ENCODE measurements at places on chromosomes 2 and 18.

DNA sequence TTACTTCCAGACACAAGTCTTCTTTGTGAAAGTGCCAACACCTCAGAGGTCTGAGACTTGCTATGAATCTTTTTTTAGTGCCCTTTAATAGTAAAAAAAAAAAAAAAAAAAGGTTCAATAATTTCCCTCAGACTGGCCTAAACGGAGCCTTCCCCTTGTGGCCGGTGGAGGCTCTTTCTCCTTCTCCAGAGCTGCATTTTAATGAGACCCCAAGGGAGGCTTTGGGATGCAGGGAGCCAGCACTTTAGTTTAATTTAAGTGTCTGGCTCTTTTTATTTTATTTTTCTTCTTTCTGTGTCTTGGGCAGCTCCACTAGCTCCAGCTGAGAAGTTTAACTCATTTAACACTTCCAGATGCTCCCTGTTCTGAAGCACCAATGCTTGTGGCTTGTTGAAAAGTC is 67.8 kb upstream of the MAPK4 start:
- DNase-seq, result no peak

- DNase-seq, result no peak
Measured at GRCh38 chr2:149160701-149161217, 122.3 kb downstream of the LYPD6B start.

DNA sequence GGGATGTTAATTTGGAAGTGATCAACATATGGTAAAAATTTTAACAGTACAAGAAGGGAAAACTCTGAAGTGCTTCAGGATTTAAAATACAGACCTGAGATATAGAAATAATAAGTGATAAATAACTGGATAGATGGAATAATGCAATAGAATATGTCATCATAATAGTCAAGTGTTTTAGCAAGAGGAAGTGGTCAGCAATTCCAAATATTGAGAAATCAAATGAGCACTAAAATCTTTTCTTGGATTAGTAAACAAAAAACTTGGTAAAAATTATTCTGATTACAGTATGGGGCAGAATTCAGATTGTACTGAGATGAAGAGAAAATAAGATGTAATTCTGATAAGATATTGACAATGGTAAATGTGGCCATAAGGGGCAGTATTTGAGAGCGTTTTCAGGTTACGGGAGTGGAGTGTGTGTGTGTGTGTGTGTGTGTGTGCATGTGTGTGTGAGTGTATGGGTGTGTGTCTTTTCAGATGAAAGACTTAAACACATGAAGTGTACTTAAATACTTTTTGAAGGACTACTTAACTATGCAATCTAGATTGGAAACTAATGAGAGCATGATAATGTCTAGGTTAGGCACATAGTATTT is 217.9 kb upstream of the ITGA4 start:
- DNase-seq, result no peak

DNA sequence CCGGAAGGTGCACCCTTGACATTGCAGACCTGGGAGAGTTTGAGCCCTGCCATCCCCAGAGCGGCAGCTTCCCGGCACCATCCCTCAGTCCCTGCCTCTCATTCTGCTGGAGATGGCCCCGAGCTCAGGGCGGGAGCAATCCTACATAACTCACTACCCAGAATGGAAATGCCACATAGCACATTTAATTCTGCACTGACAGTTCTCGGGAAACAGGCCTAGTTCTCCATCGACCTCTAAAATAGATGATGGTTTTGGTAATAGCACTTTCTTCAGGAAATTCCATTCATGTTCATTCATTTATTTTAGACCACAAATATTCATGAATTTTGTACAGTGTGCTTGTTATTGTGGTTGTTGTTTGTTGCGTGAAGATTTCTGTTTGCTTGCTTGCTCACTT is 92.9 kb upstream of the SLC14A2 start:
- DNase-seq, result no peak

DNA sequence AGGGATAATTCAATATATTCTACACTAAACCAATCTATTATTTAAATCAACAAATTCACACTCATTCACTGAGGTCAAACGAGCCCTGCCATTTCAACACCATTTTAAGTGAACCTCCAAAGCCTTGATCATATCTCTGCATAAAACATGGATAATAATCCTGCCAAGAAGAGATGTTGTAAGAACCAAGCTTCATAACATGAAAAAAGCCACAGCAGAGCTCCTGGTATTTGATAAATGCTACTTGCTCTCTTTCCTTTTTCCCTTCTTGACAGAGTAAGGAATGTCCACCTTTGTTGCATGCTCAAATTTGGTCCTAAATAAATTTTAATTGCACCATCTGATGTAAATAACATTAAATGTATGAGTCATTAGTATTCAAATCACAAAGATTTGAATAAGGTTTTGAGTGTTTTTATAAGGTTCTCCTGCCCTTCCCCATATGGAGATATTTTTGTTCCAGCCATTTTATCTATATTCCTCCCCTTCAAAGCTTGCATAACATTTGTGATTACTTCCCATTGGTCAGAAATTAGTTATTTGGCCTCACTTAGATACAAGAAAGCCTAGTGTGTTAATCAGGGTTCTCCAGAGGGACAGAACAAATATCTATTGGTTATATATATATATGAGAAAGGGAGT is 318.8 kb downstream of the RND3 start:
- DNase-seq, result no peak

DNA sequence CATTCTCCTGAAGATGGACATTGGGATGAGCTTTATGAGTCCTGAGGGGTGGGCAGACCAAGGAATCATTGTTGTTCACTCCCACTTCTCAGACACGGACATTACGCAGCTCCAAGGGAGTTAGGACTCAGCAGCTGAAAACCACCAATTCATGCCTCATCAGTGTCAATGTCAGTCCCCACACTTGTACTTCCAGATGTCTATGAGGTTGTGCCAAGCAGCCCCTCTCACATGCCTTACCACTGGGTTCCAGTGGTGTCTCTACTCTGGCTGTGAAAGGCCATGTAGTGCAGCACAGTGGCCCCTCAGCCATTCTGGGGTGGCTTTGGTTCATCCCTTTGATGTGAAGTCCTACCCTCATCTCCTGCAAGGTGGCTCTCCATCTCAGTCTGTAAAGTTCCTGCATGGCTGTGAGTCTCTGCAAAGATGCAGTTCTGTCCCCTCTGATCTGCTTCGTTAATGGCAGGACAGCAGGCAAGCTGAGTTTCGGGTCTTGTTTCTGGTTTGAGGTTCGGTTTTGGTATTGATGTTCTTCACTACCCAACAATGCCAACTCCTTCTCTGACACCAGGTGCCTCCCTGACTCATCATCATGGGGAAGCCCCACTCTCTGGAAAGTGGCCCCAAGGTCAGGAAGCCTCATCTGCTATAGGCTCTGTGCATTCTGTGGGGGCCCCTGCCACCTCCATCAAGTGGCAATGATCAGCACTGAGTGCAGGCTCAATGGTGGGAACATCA is 14.0 kb upstream of the COL6A3 start:
- no peak for DNase-seq

DNA sequence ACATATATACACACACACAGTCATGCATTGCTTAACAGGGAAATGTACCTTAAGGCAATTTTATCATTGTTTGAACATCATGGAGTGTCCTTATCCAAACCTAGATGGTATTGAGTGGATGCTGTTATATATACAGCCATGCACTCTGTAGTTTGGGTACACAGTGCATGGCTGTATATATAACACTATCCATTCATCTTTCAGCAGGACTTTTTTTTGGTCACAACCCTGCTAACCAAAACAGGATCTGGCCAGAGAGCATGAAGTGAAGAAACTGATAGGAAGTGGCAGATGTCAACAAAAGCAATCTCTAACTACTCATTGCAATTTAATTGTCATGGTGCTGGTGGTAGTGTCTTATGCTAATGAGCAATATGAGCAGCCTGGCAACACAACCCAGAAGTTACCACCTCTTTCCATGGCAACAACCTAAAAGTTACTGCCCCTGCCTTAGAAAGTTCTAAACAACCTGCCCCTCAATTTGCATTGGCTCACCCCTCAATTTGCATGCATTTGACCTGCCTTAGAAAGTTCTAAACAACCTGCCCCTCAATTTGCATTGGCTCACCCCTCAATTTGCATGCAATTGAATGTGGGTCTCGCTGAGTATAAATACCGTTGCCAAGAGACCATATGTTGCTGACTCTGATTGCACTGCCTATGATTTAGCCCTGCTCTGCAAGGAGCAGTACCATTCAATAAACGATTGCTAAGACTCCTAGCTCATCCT is 434.9 kb downstream of the DSEL start:
- no peak for DNase-seq

GRCh38 chr2:156800781-156801361 is 364.7 kb downstream of the GPD2 start:
- DNase-seq, result no peak

Measured in anterior cingulate cortex (tissue), 58 donors.